Amniotic stem cell (primary cell): ENCODE measurements at places on chromosomes 1 and 21.

- DNase-seq: no peak
These were observed 4.1 kb downstream of the PIK3R3 start for GRCh38 chr1:46128344-46128743.

GRCh38 chr1:206558794-206559671, 51.7 kb downstream of the RASSF5 start:
- DNase-seq: no peak

GRCh38 chr1:234985007-234985370, 143.6 kb downstream of the TOMM20 start:
- no peak for DNase-seq

DNA sequence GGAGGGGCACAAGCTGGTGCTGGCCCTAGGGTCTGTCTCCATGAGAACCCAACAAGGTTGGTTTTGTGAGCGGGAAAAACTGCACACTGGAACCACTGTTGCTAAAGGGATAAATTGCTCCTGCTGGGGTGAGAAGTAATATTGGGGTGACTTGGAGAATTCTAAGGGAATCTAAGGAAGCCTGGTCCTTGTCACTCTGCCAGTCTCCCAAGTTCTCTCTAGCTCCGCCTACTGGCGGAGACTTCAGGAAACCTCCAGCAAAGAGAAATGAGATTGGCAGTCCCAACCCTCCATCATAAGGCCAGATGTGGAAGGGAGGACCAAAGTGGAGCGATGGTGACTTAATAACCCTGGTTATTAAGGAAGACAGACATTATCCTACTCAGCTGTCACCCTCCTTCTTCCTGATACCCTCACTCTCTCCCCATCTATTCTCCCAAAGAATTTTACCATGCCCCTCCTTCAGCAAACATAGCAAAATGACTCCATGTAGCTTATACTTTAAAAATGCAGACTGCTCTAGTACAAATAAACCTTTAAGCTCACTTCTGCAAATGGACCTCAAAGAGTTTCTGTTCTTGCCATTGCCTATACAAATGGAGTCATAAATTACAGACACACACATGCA, 2.7 kb downstream of the LCE1F start:
- DNase-seq: no peak

DNA sequence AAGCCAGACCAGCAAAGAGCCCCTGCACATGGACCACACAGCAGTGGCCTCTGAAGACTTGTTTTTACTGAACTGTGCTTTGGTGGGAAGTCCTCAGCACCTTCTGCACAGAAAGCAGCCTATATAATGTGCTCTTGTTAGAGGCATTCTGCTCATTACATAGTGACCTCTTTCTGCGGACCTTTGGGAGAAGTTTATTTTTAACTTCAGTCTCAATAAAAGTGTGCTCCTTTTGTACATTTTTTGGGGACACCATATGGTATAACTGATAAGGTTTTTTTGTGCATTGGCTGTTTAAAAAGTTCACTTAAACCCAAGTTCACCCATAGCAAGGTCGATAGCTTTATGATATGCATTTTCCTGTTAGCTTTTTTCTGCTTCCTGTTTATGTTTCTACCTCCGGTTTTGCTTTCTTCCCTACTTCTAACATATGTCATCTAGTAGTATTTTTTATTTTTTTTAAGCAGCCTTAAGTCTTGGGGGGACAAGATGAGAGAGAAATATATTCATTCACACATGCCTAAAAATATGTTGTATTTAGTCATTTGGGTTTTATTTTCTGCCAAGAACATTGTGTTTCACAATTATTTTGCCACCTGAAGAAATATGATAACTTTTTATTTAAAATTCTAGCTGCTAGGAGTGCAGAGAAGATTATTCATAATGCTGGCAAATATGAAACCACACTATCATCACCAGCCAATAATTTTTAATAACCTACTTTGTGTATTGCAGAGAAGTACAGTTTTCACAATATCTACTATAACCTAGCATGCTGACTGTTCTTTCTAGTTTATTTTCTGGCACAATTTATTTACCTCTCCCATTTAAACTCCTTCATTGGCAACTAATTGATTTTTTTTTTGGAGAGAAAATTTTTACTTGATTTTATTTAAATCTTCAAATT, 22.9 kb upstream of the SLC19A2 start:
- DNase-seq: no peak

GRCh38 chr1:23772854-23773242, 5.4 kb upstream of the PITHD1 start:
- no peak for DNase-seq
